ENCODE measurements at places on chromosomes 3 and 15. TPM values are rescaled to one million over a fixed set of nuclear protein-coding genes. Genes with fewer than 3 reads are reported as not detected.

PTX3 gene
- total RNA-seq = not detected

CGNL1 gene
- total RNA-seq = not detected

ECE2 gene
- not detected for total RNA-seq

ONECUT1 gene
- total RNA-seq = not detected

ACP3 gene
- not detected for total RNA-seq

IQCH gene
- total RNA-seq = 0.98 TPM

TPRG1 gene
- total RNA-seq = 8.7 TPM

FBXO40 gene
- total RNA-seq = not detected

TLR9 gene
- 0.83 TPM for total RNA-seq

GRCh38 chr3:126956361-126956760, 26.6 kb upstream of the PLXNA1 start:
- no peak for DNase-seq

DNA sequence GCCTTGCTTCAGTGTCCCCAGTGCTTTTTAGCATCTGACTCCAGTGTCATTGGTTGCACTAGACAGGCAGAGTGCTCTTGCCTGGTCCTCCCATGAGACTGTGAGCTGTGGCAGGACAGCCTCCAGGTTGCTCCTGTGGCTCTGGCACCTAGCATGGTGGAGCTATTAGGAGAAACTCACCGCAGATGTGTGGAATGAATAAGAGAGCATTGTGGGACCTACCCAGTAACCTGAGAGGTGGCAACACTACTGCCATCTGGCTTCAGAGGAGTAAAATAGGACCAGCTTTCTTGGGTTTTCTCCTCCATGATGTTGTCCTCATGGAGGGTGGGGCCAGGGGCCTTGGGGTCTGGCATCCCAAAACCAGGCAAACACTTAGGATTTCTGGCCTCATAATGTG, 183.6 kb downstream of the EPHB1 start:
- no peak for DNase-seq

DNA sequence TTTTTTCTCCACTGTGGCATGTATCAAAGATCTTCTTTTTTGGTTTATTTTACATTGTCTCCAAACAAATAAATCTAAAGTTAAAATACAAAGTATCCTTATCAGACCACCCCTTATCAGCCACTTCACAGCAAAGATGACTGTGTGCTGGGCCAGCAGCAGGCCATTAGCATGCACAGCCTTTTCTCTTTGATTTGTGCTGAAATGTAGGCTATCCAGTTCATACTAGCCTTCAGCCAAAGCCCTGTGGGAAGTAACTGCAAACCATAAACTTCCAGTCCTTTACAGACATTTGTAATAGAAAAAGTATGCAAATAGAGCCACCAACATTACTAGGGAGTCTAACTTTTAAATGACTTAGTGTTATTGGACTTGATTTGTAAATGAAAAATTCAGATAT, 816.3 kb downstream of the FHIT start:
- DNase-seq = no peak

- no peak for DNase-seq
Measured at GRCh38 chr3:188153437-188154013, 432 bp upstream of the LPP start.

DNA sequence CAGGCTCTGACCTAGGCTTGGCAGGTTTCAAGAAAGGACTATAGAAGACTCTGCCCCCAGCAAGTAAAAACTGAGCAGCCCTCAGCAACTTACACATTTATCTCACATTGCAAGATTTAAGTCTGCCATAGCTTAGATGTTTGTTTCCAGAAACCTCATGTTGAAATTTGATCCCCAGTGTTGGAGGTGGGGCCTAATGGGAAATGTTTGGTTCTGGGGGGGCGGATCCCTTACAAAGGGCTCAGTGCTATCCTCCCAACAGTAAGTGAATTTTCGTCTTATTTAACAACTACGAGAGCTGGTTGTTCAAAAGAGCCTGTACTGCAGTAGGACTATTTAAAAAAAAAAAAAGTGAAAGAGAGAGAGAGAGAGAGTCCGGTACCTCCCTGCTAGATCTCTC, 125.2 kb upstream of the PROK2 start:
- no peak for DNase-seq

- DNase-seq = no peak
Measured at GRCh38 chr3:187750006-187750512, 4.8 kb upstream of the BCL6 start.

- no peak for DNase-seq
Measured at GRCh38 chr3:183664913-183665381, 29.5 kb downstream of the KLHL24 start.

DNA sequence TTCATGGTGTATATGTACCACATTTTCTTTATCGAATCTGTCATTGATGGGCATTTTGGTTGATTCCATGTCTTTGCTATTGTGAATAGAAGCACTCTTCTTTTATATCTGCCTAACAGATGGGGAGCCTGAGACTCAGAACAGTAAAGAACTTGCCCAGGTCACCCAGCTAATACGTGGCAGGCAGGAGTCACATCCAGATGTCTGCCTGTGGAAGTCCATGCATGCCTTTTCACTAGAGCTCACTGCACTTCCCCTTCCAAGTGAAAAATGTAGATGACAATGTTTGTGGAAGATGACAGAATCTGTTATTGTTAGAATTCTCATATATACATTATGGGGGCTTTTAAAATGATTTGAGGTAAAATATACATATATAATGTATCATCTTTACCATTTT, 165.0 kb downstream of the PDZRN3 start:
- no peak for DNase-seq

DNA sequence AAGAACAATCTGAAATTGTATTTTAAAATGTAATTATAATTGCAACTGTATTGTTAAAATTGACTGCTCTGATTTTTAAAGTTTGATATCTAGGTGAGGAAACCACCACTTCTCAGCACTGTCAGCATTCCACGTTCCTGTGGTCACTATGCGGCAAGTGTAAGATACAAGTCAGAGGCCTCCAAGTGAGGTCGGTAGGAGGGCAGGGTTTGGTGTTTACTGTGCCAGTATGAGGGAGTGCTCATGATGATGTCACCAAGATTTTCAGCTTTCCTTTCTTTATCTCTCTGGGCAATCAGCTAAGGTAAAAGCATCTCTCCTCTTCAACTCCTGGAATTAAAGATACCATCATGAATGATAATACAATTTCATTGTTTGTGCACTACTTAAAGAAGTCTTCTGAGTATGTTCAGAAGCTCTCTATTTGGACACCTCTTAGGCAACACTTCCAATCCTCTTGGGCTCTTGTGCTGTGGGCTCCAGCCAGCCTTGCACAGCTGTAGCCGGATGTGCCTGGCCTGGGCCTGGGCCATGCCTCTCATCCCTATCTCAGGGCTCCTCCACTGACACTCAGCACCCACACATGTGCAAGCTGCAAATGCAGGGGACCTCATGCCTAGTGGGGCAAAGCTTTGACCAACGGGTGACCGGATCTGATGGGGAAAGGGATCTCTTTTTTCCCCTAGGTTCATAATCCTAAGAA, 42.9 kb downstream of the CCR3 start:
- peak; percentile 83 for DNase-seq

DNA sequence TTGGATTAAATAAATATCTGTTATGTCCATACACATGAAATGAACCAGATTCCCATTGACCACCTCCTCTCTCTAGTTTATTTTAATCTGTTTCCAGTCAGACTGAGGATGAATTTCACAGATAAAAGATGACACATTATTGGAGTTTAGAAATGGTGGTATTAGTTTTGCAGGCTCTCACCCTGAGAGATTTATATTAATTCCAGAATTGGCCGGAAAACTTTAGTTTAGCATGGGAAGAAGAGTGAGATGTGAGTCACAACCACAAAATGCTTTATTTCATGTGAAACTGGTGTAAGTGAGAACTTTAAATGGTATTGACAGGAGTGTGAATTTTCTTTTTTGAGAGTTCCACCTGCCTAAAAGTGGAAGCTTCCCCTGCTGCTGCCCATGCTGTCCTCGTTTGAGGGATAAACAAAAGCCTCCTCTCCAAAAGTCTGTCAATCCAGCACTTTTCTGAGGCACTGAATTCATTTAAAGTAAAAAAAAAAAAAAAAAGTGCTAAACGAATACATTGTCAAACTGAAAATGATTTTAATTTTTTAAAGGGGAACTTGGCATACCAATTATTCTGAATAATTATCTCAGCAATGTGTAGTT, 65.1 kb upstream of the EPHA3 start:
- no peak for DNase-seq

- DNase-seq = no peak
Measured at GRCh38 chr3:125160606-125161371, 51.8 kb downstream of the SLC12A8 start.

DNA sequence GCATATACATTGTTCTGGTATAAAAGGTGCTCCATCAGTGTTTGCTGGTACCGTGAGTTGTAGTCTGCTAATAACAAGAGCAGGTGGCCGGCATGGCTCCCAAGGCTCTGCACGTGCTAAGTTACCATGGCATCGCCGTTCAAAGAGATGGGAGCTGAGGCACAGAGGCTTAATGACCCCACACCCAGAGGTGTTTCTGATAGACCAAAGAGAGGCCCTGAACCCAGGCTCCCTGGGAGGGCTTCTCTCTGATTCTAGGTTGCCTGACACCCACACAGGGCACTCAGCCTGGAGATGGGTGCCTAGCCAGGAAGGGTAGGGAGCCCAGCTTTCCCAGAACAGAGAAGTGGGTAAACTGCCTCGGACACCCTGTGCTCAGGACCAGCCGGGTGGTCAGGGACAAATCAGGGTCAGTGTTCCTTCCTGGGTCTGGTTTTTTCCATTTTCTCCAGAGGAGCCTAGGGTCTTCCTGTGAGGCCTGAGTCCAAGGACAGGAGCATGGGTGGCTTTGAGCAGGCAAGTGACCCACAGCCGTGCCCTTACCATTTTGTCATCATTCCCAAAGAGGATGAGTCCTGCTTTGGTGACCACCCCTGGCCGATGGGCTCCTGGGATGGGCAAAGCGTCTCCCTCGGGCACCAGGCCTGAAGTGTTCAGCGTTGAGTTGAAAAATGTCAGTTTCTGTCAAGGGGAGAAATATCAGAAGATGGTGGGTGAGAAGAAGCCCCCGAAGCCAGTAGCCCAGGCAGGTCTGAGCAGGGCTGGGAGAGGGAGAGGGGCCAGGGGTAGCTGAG, 27.3 kb downstream of the ALDH1L1 start:
- DNase-seq = no peak

DNA sequence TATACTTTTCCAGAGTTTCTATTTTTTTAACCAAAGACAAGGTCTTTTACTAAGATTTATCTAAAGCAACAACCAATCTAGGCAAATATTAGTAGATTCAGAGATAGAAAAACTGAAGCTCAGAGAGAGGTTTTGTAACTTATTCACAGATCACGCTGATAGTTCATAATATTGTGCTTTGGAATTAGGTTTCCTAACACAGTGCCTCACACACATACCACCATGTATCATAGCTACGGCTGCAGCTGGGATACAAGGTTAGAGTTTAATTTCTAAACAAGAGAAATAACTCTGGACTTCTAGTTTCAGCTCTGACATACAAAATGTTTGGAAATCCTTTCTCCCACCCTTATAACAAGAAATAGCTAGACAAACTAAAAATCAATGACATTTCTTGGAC, 565.7 kb downstream of the PYDC2 start:
- DNase-seq = no peak

DNA sequence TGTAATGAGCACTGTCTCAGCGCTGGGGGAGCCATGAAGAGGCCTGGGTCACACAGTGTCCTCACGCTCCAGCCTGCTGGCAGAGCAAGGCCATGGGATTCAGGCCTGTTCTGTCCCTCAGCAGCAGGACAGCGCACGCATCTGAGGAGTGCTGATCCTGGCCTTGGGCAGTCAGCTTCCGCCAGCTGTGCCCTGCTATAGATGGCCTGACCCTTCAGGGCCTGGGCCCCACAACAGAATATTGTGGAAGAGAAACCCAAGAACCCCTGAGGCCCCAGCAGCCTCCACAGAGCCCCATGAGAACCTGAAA, 78.6 kb downstream of the SRGAP3 start:
- DNase-seq = no peak

DNA sequence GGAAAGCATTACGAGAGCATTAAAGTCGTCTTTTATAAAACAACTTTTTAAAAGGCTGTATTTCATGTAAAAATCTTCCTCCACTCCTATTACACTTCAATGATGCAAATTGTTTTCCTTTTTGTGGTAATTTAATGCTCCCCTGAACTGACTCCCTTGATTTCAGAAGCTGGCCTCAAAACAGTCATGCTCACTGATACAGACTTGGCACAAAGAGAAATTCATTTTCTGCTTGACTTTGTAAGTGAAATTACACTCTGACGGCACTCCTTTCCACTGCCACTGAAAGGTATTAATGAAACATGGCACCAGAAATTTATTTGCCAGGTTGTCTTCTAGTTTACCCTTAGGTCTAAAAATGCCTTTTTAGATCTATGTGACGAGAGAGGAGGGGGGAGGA, 215.5 kb downstream of the LRRC3B start:
- DNase-seq = no peak

- DNase-seq = no peak
Measured at GRCh38 chr3:113575206-113575605, 42.9 kb downstream of the SIDT1 start.

- DNase-seq = no peak
Measured at GRCh38 chr3:33921608-33922007, 123.2 kb downstream of the PDCD6IP start.

DNA sequence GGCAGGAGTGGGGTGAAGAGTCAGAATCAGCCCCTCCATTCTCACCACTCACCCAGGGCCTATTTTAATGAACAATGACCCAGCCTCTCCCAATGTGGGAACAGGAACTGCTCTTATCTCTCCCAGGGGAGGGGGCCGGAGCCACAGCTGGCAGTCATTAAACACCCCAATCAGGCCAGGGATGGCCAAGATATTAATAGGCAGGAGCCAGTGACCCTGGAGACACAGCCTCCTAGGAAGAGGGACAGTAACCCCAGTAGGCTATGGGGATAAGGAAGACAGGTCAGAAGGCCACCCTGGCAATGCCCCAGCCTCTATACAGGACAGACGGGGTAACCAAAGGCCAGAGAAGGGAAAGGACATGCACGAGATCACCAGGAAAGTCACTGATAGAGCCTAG, 38.6 kb downstream of the VIPR1 start:
- no peak for DNase-seq

Data from activated CD4-positive, alpha-beta memory T cell treated with anti-CD3 and anti-CD28 coated beads, Interleukin-2, amount 10 ng/mL, durations not matched to agents 7 days and 5 days (primary cell).